ENCODE measurements at places on chromosomes 7 and 10.

DNA sequence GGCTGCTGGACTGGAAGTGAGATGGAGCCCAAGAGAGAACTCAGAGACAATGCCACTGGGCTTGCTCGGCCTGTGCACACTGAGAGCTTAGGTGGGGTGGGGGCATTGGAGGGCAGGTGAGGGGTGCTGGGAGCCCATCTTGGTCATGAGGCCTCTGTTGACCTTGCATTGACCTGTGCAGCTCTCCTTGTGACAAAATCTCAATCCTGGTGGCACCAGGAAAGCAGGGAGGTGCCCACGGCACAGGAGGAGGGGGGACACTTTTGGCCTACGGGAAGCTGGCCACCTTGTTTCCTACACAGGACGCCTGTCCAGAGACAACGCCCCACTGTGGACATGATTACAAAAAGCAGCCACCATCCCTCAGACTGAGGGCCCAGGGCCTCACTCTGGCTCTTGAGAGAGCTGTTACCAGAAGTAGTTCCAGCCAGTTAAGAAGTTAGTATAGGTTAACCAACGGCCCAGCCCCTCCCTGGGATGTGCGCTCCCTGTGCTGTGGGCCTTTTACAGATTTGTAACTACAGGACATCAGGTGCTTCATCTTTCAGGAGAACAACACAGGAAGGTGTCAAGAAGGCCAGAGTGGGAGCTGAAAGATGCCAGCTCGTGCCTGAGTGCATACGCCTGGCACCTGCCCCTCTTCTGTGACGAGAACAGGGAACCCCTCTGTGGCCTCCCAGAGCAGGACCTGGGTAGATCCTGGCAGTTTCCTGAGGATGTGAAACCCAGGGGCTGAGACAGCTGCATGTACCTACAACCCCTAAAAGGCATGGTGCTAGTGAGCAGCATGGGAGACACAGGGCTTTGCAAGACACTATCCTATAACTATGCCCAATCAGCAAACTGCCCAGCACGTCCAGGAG is 10.3 kb downstream of the PKD1L1 start:
- DNase-seq, result no peak

- peak; percentile 66 for DNase-seq
These were observed 9.4 kb upstream of the PSAP start for GRCh38 chr10:71860243-71861029.

DNA sequence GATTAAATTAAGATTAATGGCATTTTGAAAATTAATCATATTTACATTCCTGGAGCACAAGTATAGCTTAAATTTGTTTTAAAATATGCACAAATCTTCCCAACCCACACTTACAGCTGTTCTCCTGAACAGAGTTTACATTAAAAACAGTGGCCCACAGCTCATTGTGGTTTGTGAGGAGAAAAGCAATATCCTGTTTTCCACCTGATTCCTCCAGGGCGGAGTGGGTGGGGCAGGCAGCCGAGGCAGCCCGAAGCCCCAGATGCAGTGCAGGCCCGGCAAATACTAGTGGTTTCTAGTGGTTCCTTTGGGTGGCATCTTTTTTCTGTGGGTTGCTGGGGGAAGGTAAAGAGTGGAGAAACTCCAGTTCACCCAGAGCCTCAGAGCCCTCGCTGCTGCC is 280.8 kb downstream of the ARHGAP12 start:
- DNase-seq, result no peak

DNA sequence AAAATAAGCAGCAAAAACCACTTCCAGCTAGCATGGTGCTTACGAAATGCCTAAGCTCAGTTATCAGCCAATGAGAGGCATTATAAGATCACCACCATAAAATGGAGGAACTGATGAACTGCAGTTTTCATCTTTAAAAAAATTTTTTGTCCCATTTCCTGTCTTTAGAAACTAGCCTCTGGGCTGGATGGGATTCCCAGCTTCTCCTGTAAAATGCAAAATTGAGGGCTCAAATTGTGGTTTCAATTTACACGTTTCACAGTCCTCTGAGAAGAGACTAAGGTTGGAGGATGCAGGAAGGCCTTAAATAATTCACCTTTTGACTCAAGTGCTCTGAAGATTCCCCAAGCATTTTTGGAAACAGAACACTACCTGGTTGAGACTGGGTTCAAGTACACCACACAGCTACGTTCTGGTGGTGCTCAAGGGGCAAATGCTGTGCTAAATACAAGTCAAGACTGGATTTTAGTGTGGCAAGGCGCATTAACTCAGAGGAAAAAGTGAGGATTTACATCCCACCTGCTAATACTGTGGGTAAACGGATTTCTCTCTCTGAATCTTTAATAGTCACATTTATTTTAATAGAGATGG is 951 bp downstream of the ZNF25 start:
- DNase-seq, result no peak

DNA sequence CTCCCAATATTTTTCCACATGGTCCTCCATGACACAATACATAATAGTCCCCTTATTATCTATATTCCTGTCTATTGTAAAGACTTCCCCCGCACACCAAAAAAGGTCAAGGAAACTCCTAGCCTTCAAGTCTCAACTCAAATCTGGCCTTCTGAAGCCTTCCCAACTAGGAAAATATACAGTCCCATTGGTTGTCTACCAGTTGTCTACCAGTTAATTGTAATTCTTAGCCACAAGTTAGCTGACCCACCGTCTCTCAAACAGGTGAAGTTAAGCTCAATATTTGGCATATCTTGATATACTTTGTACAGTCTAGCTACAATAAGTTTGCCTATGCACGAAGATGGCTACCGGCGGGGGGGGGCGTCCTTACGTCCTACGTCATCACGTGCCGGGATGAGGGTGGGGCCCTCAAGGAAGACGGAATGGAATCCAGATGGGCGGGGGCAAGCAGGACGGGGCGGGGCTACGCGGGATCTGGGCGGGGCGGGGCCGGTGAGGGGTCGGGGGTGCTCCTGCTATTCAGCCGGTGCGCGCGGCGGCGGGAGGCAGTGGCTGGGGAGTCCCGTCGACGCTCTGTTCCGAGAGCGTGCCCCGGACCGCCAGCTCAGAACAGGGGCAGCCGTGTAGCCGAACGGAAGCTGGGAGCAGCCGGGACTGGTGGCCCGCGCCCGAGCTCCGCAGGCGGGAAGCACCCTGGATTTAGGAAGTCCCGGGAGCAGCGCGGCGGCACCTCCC is at the start of gene AHR:
Gene AHR (plus strand): TSS at position 551 of the 738 bp plus-strand sequence. CDS start 613 bp downstream, outside the sequence.
- peak; percentile 92 for DNase-seq

All from NT2/D1 (cell line).